Daoy (cell line): ENCODE measurements at places on chromosomes 12 and 14. TPM values are rescaled to one million over a fixed set of nuclear protein-coding genes. Genes with fewer than 3 reads are reported as not detected.

Gene P2RX2
- total RNA-seq: not detected in 2 replicates

Gene RPL10L
- 6.9 and 15.7 TPM in 2 replicates for total RNA-seq

Gene C12orf75
- 89.1 and 103 TPM in 2 replicates for total RNA-seq

Gene ZNF140
- total RNA-seq: 8.6 and 9.1 TPM in 2 replicates

Gene TSPAN9
- 9.8 and 13.7 TPM in 2 replicates for total RNA-seq

Gene KRT85
- 0.80 TPM in 1 of 2 replicates, not detected in the other for total RNA-seq

Gene DIO2
- total RNA-seq: 3.5 and 17.9 TPM in 2 replicates

Gene PTPN6
- total RNA-seq: not detected in 2 replicates

Gene LRRC43
- total RNA-seq: 0.34 TPM in 1 of 2 replicates, not detected in the other

Gene CAPZA3
- total RNA-seq: not detected in 2 replicates

Gene ERP29
- total RNA-seq: 49.8 and 54.2 TPM in 2 replicates

Gene LRP1-AS
- not detected in 2 replicates for total RNA-seq

Gene BIN2
- not detected in 2 replicates for total RNA-seq

Gene AMN
- total RNA-seq: 0.40 TPM in 1 of 2 replicates, not detected in the other

Gene PRR4
- total RNA-seq: 0.74 TPM in 1 of 2 replicates, not detected in the other

Gene ZBTB42
- 2.4 and 2.9 TPM in 2 replicates for total RNA-seq

Gene POU6F1
- 0.71 and 4.2 TPM in 2 replicates for total RNA-seq

Gene NOS1
- total RNA-seq: 0.06 TPM in 1 of 2 replicates, not detected in the other

Gene CEP83
- total RNA-seq: 17.6 and 30.8 TPM in 2 replicates

Gene SIX1
- 14.9 and 15.1 TPM in 2 replicates for total RNA-seq

Gene CHST11
- 28.8 and 37.8 TPM in 2 replicates for total RNA-seq

Gene NINJ2
- not detected in 2 replicates for total RNA-seq

Gene B4GALNT3
- total RNA-seq: 0.40 and 1.1 TPM in 2 replicates

Gene C12orf56
- 0.06 TPM in 1 of 2 replicates, not detected in the other for total RNA-seq

Gene SERPINA12
- not detected in 2 replicates for total RNA-seq

Gene TMX1
- 96.2 and 106 TPM in 2 replicates for total RNA-seq

Gene KRT6A
- total RNA-seq: not detected in 2 replicates

Gene ACOT6
- not detected in 2 replicates for total RNA-seq

Gene PLEK2
- total RNA-seq: 12.8 and 17.0 TPM in 2 replicates

Gene PDE3A
- 0.17 and 0.57 TPM in 2 replicates for total RNA-seq

Gene PROX2
- not detected in 2 replicates for total RNA-seq

Gene GPR135
- total RNA-seq: 1.8 and 4.1 TPM in 2 replicates

Gene CELA1
- total RNA-seq: not detected in 2 replicates

Gene MMP19
- 6.9 and 8.4 TPM in 2 replicates for total RNA-seq

Gene PKP2
- total RNA-seq: 3.6 and 4.2 TPM in 2 replicates

Gene AJUBA
- total RNA-seq: 70.2 and 94.8 TPM in 2 replicates

Gene DEGS2
- total RNA-seq: 0.06 TPM in 1 of 2 replicates, not detected in the other

Gene ACSS3
- total RNA-seq: 4.2 and 7.0 TPM in 2 replicates

Gene NFATC4
- total RNA-seq: 14.5 and 28.8 TPM in 2 replicates

Gene LRP6
- 5.1 and 6.3 TPM in 2 replicates for total RNA-seq

Gene IL23A
- total RNA-seq: 1.1 TPM in 1 of 2 replicates, not detected in the other

Gene ZNF385A
- 0.34 TPM in 1 of 2 replicates, not detected in the other for total RNA-seq

Gene DDX55
- 42.5 and 45.4 TPM in 2 replicates for total RNA-seq

Gene CBX5
- 44.9 and 64.3 TPM in 2 replicates for total RNA-seq

Gene TAS2R8
- total RNA-seq: not detected in 2 replicates

Gene GPRC5D
- not detected in 2 replicates for total RNA-seq
